SK-N-SH (cell line): ENCODE measurements at places on chromosomes 16 and 17. TPM values are rescaled to one million over a fixed set of nuclear protein-coding genes. Genes with fewer than 3 reads are reported as not detected.

GRCh38 chr16:3188925-3189825 is 1.2 kb downstream of the OR1F1 start:
- peaks cover 8% of the 10 kb centered on the region; the same call in 1 of the 2 replicates for H3K27me3 ChIP-seq
- H3K27ac ChIP-seq, result 0 out of 2 replicates have a peak overlapping the region, but pooled peaks have one; percentile 4
- peak overlapping the region; percentile 90 for H3K4me3 ChIP-seq
- H3K36me3 ChIP-seq, result no peaks in the 10 kb centered on the region
- peak; percentile 76 for DNase-seq

- no peak for DNase-seq
- H3K36me3 ChIP-seq, result no peaks in the 10 kb centered on the region
- H3K4me1 ChIP-seq, result no peaks in the 10 kb centered on the region
- H3K4me3 ChIP-seq, result no peak overlapping the region
Observed at GRCh38 chr17:34400301-34400931, 37.4 kb upstream of the CCL1 start.

ZG16 gene
- not detected in 2 replicates for polyA plus RNA-seq

GRCh38 chr17:83106913-83107655 is 27.7 kb downstream of the METRNL start:
- H3K4me1 ChIP-seq, result peaks cover 16% of the 10 kb centered on the region
- no peak overlapping the region for H3K27ac ChIP-seq
- H3K4me3 ChIP-seq, result no peak overlapping the region
- no peaks in the 10 kb centered on the region for H3K27me3 ChIP-seq
- DNase-seq, result no peak

RAB40C gene
- 12.1 and 13.0 TPM in 2 replicates for polyA plus RNA-seq

DNA sequence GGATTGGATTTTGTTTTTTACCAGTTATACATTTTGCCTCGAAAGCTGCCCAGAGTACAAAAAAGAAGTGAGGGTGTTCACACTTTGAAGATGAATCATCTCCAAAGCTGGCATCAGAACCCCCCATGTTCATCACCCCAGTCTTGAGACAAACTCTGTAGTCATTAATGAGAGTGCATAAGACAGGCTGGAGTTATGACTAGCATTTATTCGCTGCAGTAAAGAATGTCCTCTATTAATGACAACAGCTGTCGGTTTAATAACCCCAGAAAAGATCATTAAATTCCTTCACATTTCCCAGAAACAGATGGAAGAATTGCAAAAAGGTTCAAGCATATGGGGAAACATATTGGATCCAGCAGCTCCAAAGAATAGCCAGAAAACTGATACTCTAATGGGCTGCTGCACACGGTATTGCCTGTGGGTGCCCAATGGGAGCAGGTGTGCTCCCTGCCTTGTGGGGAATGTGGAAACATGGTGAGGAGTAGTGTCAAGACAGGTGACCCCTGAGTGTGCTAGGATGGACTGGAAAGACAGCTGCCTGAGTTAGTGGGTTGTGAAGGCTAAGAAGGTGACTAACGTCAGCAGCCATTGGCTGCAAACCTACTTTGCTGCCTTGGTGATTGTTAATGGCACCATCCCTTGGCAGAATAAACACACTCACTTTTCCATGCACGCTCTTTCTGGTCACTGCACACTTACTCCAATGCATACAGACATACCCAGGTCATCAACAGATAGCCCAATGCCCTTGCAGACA is 81.9 kb downstream of the AIPL1 start:
- no peak for DNase-seq
- H3K4me3 ChIP-seq, result no peak overlapping the region
- no peaks in the 10 kb centered on the region for H3K4me1 ChIP-seq
- no peaks in the 10 kb centered on the region; the same call in 1 of the 2 replicates for H3K27me3 ChIP-seq
- no peak overlapping the region for H3K27ac ChIP-seq

DNA sequence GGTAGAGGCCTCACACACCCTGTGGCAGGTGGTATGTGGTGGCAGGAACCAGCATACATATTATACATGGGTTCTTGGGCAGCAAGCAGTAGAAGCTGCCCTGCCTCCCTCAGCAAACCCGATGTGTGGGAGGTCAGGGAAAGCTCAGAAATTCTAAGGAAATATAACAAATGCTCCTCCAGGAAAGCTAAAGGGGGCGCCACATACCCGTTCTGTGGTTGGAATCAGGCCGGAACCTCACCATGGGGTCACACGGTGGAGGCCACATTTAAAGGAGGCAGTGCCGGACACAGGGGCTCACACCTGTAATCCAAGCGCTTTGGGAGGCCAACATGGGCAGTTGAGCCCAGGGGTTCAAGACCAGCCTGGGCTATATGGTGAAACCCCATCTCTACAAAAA is 12.4 kb upstream of the KATNB1 start:
- no peak for DNase-seq
- no peak overlapping the region for H3K27ac ChIP-seq
- no peaks in the 10 kb centered on the region; the same call in 1 of the 2 replicates for H3K27me3 ChIP-seq

RUNDC3A gene
- polyA plus RNA-seq, result 8.9 and 11.0 TPM in 2 replicates

- no peak for DNase-seq
- no peak overlapping the region for H3K27ac ChIP-seq
- H3K27me3 ChIP-seq, result no peaks in the 10 kb centered on the region
- peaks cover 4% of the 10 kb centered on the region; the same call in 1 of the 2 replicates for H3K4me1 ChIP-seq
- no peak overlapping the region for H3K4me3 ChIP-seq
- no peaks in the 10 kb centered on the region for H3K36me3 ChIP-seq
Observed at GRCh38 chr16:65837464-65837863, 529.0 kb upstream of the CDH5 start.

- no peak overlapping the region for H3K4me3 ChIP-seq
- peaks cover 1% of the 10 kb centered on the region for H3K4me1 ChIP-seq
- H3K36me3 ChIP-seq, result no peaks in the 10 kb centered on the region
- H3K27ac ChIP-seq, result no peak overlapping the region
Observed at GRCh38 chr16:2477327-2477726, 2.4 kb downstream of the TBC1D24 start.

ST6GALNAC2 gene
- polyA plus RNA-seq, result 0.57 and 0.94 TPM in 2 replicates

FGF11 gene
- 1.9 and 2.5 TPM in 2 replicates for polyA plus RNA-seq

DNA sequence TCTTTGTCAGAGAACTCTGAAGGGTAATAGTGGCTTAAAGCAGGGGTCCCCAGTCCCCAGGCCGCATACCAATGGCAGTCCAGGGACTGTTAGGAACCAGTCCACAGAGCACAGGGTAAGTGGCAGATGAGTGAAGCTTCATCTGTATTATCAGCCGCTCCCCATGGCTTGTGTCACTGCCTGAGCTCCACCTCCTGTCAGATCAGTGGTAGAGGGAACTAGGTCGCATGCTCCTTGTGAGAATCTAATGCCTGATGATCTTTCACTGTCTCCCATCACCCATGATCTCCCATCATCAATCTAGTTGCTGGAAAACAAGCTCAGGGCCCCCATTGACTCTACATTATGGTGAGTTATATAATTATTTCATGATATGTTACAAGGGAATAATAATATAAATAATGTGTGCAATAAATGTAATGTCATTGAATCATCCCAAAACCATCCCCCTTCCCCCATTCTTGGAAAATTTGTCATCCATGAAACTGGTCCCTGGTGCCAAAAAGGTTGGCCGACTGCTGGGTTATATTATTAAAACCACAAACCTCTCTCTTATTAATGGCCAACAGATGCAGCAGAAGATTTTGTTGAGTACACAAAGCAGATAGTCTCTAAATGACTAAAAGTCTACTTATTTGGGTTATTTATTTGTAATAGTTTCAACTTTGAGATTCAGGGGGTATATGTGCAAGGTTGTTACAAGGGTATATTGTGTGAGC is 782.7 kb downstream of the CDH11 start:
- no peaks in the 10 kb centered on the region for H3K36me3 ChIP-seq
- H3K27me3 ChIP-seq, result no peaks in the 10 kb centered on the region
- no peak for DNase-seq
- H3K27ac ChIP-seq, result peak overlapping the region; percentile 83
- H3K4me3 ChIP-seq, result no peak overlapping the region

- no peaks in the 10 kb centered on the region for H3K27me3 ChIP-seq
- DNase-seq, result no peak
- H3K27ac ChIP-seq, result no peak overlapping the region
Observed at GRCh38 chr17:81558941-81559806, 7.0 kb upstream of the FAAP100 start.

DNA sequence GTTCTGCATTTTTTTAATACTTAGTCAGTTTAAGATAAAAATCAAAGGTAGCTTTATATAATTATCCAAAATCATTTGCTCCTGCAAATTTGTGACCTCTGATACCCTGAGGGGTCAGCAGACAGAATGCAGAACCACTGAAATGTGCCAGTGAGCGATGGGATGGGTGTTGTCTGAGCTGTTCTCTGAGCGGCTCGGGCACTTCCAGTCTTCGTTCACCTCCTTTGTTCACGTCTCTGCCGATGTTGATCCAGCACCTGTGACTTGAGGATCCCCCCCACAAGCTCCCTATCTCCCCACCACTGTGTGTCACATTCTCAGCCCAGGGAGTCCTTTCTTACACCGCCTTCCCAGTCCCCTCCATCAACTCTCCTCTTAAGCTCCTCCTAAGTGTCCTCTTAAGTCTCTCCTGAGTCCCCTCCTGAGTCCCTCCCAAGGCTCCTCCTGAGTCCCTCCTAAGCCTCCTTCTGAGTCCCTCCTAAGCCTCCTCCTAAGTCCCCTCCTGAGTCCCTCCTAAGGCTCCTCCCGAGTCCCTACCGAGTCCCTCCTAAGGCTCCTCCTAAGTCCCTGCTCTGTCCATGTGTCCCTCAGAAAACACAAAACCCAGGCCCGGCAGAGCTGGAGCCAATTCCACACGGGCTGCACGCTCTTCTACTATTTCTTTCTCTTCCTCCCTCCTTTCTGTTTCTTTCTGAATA is 47.5 kb downstream of the RNF213 start:
- no peak overlapping the region for H3K27ac ChIP-seq
- no peaks in the 10 kb centered on the region for H3K4me1 ChIP-seq
